Osteoblast (primary cell): ENCODE measurements at places on chromosomes 6 and 20.

DNA sequence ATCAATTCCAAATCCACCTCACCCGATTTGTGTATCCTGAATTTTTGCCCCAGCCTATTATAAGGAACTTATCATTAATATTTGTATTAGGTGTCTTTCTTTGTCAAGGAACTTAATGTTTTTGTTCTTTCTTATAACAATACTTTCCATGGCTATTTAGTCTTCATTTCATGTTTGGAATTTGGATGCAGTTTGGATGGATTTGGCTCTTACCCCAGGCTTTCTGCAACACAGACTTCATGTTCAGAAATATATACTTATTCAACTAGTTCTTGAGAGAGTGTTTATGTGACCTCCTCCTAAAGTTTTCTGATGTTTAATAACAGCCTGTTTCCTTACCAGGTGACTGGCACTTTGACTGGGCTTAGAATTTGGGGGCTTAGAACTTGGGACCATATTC lies 35.9 kb upstream of the TOX2 start:
- DNase-seq = no peak

DNA sequence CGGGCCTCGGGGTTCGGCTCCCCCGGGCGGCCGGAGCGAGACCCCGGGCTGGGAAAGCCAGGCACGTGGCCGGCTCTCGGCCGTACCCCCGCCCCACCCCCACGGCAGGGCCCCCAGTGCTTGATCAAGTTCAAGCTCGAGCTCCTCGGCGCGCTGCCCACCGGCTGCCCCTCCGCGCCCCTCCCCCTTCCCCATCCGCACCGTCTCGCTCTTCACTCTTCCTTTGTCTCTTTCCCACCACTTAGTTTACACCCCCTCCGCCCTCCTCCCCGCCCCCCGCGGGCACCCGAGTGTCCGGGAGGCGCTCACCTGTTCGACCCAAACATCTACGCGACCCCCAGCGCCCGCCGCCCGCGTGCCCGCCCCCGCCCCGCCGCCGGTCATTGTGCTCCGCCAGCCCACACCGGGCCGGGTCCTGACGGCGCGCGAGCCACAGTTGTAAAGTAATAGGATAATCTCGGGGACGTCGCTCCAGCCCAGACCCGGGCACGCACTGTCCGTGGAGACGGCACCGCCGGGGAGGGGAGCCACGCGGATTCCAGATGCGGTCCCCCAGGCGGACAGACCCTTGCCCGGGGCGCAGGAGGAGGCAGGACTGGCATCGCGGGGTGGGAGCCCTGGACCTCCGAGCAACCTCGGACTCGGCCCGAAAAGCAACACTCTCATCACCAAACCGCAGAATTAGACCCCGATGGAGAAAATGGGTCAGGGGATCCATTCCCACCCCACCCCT lies 100.7 kb downstream of the NOL4L start:
- DNase-seq = peak; percentile 83

GRCh38 chr20:19120569-19120968 lies 91.9 kb upstream of the SLC24A3 start:
- DNase-seq = no peak

DNA sequence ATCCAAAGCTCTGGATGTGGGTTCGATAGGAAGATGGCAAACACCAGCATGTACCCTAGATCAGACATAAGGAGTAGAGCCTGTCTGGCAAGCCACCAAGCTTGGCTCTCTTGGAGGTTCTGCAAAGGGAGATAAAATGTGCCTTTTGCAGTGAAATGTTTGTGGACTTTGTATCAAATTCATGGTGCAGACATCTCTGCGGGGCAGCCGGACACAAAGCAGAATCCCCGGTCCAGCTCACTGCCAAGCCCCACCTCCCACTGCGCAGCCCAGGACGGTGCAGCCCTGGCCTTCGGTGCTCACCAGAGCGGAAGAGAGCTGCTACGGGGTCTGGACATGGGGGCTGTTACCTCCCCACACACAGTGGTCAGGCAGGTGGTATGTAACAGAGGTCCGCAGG lies 333.6 kb upstream of the JARID2 start:
- no peak for DNase-seq

DNA sequence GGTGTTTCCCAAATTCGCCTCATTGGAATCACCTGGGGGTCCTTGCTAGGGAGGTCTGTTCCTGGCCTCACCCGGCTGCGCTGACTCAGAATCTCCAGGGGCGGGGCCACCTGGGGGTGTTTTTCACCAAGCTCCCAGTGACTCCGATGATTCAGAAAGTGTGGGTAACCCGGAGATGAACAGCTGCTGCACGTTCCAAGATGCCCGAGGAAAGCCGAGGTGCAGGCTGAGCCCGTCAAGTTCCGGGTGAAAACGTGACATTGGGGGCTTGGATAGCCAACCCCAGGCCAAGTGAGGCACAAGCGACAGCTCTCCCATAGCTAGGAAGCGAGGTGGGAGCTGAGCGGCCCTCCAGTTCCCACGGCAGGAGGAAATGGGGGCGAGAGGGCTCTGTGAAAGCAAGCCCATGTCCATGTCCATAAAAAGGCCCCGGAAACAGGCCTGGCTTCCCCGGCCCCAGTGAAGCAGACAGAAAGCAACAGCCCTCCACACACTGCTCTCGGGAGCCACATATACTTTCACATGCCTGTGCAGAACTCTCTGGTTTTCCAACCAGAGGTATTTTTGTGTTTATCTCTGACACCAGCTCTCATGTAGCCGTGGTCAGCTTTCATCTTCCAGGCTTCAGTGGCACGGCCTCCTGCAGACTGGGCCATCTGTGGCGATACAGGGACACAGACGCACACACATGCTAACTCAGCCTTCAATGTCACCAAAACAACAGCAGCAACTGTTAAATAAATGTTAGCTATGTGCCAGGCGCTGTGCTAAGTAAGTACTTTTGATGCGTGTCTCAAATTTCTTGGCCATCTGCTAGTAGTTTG lies 90.7 kb upstream of the CCDC28A start:
- DNase-seq = peak; percentile 85

DNA sequence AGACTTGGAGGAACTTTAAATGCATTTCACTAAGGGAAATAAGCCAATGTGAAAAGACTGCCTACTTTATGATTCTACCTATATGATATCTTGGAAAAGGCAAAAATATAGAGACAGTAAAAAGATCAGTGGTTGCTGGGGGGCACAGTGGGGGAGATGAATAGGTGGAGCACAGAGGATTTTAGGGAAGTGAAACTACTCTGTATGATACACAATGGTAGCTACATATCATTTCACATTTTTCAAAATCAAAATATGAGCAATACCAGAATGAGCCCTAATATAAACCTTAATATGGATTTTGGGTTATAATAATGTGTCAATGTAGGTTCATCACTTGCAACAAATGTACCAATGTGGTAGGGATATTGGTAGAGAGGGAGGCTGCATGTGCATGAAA lies 161.4 kb upstream of the HTR1E start:
- no peak for DNase-seq

GRCh38 chr6:89482126-89482525 lies 49.2 kb downstream of the ANKRD6 start:
- no peak for DNase-seq

DNA sequence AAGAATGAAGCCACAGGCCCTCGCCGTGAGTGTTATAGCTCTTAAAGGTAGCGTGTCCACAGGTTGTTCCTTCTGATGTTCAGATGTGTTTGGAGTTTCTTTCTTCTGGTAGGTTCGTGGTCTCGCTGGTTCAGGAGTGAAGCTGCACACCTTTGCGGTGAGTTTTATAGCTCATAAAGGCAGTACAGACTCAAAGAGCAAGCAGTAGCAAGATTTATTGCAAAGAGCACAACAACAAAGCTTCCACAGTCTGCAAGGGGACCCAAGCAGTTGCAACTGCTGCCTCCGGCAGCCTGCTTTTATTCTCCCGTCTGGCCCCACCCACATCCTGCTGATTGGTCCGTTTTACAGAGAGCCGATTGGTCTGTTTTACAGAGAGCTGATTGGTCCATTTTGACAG lies 5.2 kb downstream of the HIVEP1 start:
- DNase-seq = no peak

GRCh38 chr6:127484212-127484863 lies 25.1 kb upstream of the KIAA0408 start:
- DNase-seq = no peak

- DNase-seq = no peak
Observed at GRCh38 chr6:65098349-65098748, 608.7 kb downstream of the EYS start.

DNA sequence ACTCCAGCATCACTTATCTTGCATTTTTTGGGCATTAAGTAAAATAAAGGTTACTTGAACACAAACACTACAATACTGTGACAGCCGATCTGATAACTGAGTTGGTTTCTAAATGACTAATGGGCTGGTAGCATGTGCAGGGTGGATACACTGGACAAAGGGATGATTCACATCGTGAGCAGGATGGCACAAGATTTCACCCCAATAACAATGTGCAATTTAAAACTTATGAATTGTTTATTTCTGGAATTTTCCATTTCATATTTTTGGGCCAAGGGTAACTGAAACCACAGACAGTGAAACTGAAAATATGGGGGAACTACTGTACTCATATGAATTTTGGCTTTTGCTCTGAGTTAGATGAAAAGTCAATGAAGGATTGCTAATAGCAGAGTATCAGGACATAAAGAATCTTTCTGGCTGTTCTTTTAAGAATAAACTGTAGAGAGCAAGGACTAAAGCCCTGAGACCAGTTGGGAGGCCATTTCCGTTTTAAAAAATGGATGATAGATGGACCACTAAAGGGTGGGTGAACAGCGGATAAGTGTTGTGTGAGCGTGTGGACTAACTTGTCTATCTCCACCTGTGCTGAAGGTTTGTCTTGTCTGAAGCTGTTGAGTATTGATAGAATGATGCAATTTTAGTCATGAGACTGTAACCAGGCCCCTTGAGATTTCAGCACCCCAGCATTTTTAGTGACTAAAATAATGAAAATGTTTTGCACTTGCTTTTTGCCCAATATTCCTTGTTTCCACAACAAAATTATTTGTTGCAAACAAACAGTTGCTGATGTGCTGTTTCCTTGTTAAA lies 8.2 kb downstream of the SPINT3 start:
- DNase-seq = no peak

GRCh38 chr6:151175662-151176445 lies 63.9 kb upstream of the AKAP12 start:
- no peak for DNase-seq

DNA sequence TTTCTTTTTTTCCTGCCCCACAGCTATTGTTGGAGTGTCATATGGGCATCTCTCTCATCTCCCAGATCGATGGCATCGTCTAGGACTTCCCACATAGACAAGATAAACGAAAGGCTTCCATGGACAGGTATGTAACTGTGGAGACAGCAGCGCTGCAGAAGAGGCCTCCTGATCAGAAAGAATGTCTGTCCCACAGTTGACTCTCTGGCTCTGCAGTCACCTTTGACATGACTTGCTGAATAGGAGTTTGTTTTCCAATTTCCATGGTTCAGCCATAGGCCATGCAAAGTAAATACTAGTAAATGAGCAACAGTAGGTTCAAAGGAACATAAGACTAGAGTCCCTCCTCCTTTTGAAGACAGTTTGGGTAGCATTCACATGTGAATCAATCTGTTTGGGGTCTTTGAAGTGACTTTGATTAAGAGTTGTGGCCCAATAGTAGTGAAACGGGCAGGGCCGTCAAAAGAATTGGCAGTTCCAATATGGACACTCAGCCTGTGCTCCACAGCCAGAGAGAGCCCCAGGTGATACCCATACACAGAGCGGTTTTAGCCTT lies 134.7 kb upstream of the IFNGR1 start:
- DNase-seq = no peak

DNA sequence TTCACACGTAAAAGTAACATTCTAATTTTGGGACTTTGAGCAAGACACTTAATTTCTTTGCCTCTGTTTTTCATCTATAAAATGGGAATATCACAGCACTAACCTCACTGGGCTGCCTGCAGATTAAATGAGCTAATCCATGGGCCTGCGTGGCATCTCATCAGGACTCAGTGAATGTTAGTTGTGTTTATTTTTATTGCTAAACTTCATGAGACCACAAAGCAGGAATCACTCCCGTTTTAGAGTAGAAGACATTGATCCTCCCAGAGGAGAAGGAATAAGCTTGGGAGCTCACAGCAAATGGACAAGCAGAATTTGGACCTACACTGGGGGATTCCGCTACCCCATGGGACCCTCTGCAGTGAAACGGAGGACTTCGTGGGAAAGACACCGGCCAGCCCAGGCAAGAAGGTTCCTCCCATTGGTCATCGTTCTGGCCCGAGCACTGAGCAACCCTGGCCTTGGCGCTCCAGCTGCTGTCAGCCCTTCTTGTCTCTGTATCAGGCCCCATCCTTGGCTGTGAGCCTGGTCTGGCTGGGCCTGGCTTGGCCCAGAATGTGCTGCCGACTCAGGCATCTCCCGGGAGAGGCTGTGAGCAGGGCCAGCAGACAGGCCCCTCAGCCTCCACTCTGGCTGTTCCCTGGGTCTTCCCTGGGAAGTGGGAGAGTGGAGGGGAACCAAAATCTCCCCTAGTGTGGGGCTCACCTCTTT lies 79.8 kb downstream of the NFATC2 start:
- peak; percentile 90 for DNase-seq

DNA sequence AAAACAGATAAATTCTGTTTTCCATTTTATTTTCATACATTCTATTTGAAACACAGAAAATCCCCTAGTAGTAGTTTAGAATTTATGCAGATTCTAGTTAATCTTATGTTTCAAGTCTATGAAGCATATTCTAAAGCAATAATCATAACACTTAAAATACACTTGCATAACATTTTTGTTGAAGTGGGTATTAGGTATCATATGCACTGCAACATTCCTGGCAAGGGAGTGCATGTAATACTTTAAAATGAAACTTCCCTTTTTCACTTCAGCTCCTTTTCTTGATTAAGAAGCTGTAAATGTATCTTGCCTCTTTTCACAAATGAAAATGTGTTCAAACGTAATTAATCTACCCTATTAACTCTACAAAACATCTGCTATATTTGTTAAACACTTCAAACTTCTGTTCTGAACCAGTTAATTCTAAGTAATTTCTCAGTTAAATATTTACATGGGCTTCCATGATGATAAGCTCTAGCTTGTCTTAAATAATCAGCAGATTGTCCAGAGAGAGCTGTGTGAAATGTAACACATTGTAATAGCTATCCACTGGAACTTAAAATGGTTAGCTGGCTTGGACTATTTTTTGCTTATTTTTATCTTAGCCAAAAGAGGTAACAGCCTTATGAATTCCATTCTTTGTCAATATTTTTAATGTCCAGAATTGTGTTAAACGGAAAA lies 192.8 kb downstream of the COL19A1 start:
- no peak for DNase-seq

- DNase-seq = peak; percentile 88
Observed at GRCh38 chr20:4973330-4974097, 27.8 kb downstream of the SLC23A2 start.
